NCI-H774 (cell line): ENCODE measurements at places on chromosomes 1 and 21.

- DNase-seq: no peak
Observed at GRCh38 chr1:57467830-57468229, 44.0 kb upstream of the DAB1 start.

DNA sequence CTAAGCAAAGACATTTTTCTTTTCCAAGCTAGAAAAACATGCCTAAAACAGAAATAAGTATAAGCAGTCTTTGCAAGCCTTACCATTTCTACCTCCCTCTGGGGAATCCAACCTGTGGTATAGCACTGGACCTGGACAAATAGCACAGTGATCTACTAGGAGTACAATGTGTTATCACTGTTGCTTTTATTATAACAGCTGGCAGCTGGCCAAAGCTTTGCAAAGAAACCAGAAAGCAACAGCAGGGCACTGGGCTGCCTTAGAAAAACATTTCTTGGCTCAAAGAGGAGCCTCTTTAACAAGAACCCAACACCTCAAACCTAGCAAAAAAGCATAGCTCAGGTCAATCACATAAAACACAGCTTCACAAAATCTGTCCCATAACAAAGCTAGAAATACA, 294.5 kb upstream of the GREM2 start:
- DNase-seq: no peak

GRCh38 chr1:205284420-205285144, 37.0 kb downstream of the NUAK2 start:
- peak; percentile 56 for DNase-seq

- no peak for DNase-seq
Observed at GRCh38 chr1:219298571-219299148, 125.0 kb downstream of the LYPLAL1 start.

DNA sequence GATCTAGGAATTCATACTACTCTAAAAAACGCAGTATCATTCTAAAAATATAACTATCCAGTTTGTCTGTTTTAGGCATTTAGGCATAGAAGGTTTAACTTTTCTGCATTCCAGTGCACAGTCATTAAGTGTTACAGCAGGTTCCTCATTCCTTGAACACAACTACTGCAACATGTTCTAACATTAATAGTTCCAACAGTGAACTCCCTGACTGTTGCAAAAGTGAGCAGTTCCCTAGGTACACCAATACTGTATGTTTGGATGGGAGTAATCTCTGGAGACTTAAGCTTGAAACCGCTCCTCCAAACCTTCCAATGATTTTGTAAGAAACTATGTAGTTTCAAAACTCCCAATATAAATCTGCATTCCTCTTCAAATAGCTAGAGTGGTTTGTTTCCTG, 46.2 kb downstream of the UCHL5 start:
- DNase-seq: no peak

DNA sequence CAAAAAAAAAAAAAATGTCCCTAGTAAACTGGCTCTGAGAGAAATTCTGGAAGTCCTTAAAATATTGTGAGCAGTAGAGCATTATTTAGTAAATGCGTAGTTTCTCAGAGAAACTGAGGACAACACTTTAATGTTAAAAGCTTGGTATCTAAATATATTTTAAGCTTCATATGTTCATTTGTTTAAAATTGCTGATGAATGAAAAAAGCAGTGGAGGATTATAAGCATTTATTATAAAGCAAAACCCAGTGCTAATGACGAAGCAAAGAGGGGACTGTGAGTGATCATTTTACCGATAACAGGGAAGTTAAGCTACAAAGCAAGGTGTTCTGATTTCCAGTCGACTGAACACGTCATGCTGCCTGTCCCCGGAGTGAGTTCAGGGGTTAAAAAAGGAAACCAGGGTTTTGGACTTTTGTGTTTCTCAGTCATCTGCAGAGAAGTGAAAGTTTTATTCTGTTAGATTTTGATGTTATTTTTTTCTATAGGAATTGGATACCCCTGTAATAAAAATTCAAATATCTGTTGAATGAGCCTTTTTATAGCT, 64.5 kb upstream of the SCCPDH start:
- DNase-seq: no peak

DNA sequence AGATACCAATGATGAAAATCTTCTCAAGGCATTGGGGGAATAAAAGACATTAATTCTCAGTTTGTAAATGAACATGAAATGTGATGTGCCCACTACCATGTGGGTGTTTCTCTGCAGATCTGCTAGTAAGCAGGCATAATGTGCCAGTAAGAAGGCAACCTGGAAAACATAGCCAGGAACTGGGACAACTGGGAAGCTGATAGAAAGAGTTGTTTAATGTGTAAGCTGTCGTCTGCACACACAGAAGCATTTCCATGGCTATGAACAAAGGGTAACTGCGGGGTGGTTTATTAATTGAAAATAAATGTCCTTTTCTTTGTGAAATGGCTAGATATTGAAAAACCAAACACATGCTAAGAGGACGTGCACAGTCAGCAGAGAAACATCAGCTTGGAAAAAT, 52.0 kb downstream of the ZC3H11B start:
- no peak for DNase-seq

GRCh38 chr1:63782982-63783381, 9.2 kb downstream of the ROR1 start:
- no peak for DNase-seq

DNA sequence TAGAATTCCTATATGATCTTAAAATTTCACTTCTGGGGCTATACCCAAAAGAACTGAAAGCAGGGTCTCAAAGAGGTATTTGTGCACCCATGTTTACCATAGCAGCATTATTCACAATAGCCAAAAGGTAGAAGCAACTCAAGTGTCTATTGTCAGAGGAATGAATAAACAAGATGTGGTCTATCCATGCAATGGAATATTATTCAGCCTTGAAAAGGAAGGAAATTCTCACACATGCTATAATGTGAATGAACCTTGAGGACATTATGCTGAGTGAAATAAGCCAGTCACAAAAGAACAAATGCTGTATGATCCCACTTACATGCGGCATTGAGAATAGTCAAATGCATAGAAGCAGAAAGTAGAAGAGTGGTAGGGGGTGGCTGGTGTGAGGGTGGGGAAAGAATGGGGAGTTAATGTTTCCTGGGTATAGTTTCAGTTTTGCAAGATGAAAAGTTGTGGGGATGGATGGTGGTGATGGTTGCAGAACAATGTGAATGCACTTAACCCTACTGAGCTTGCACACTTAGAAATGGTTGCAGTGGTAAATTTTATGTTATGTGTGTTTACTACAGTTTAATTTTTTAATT, 122.4 kb downstream of the TOMM20 start:
- no peak for DNase-seq

DNA sequence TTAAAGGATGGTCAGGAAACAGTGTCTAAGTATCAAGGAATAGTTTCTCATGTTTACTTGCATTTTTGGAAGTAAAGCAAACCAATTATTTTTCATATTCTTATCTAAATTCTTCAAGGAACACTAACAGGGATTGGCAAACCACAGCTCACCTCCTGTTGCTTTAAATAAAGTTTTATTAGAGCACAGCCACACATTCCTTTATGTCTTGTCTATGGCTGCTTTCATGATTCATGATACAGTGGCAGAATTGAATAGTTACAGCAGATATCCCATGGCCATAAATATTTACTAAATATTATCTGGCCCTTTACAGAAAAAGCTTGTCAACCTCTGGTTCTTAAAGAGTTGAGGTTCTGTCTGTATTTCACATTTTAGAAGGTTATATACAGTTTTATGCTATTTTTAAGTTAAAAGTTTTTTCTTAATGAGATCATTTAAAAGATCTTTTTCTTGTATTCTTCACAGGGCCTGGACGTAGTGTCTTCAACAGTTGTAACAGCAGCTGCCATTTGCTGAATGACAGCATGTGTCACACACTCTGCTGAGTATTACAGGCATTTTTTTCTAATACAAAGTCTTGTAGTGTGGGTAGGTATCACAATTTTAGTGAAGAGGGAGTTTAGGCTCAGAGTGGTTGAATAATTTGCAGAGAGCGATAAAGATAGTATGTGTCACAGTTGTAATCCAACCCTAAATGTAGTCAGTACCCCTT, 2.6 kb downstream of the ZNF691 start:
- no peak for DNase-seq

- no peak for DNase-seq
Observed at GRCh38 chr21:30164796-30165195, 1.8 kb downstream of the CLDN17 start.

DNA sequence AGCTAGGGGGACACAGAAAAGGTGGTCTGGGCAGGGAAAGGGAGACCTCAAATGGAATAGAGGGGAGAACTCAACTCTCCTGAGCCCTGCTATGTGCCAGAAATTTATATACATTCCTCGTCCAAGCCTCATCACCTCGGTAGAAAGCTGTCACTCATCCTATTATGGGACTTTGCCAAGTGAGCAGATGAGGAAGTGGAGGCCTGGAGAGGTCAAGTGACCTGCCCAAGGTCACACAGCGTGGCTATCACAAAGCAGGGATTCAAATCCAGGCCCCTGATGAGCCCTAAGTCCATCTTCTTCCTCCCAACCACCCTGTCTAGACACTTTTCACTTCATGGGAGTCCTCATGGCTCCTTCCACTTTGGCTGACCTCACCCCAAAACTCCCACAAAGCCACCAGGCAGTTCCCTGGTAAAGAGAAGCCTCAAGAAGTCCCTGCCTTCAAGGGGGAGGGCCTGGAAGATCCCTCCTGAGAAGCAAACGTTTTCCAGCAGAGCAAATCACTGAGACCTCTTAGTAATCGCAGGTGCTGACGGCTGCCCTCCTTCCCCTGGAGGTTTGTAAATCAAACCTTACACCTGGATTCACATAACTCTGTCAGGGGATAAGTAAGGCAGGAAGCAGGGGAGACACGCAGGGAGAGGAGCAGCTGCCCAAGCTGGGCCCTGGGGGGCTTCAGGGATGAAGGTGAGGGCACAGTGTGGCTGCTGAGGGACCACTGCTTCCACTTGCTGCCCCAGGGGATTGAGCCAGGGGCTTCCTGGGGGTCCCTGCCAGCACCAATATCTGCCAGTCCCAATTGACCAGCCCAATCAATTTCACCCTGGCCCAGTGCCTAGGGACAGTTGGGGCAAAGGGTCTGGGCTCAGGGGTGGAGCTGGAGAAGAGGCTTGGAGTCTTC, 351.2 kb downstream of the MATN1 start:
- DNase-seq: no peak

DNA sequence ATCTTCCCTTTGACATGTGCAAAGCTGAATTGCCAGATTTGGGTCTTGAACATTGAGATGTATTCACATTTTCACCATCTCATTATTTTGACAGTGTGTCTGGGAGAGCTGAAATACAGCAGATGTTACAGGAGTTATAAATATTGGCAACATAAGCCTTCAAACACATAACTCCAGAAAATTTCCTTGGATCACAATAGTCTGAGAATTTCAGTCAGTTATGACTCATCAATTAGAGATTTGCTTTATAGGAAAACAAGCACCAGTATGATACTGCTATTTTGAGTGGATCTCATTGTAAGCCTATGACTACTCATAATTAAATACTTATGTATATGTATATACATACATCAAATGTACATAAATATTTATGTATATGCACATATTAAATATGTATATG, 1171.8 kb downstream of the AMY1C start:
- no peak for DNase-seq
